ENCODE measurements at places on chromosomes 11 and 22. TPM values are rescaled to one million over a fixed set of nuclear protein-coding genes. Genes with fewer than 3 reads are reported as not detected.

DNA sequence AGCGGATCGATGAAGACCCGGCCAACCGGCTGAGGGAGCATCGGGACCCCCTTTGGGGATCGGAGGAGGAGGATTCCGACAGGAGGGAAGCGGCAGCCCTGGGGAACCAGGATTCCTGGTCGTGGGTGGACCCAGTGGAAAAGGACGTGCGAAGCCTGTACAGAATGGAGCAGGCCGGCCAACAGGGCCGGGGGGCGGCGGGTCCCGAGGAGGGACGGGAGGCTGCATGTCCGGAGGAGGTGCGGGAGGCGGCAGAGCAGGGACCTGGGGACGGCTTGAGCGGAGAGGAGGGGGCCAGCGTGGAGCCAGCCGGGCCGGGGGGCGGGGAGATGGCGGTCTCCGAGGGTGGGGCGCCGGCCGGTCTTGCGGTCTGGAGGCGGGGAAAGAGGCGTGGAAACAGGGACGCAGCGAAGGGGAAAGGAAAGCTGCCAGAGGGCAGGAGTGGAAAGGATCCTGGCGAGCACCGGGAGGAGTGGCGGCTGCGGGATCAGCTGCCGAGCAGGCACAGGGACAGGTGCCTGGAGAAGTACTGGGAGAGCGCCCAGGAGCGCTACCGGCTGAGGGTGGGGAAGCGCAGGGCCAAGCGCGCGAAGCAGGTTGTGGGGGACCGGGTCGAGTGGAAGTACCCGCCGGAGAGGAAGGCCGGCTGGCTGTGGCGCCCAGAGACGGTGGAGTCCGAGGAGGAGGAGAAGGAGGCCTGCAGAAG is at the start of gene ANO5:
TSS of gene ANO5 (plus strand) at position 444 of the 706 bp plus-strand sequence. CDS start 408 bp downstream, outside the sequence.
- DNase-seq = no peak

GRCh38 chr22:46349681-46350080 is 14.2 kb downstream of the TRMU start:
- no peak for DNase-seq

- no peak for DNase-seq
These were observed 78.2 kb upstream of the NARS2 start for GRCh38 chr11:78652843-78653239.

GRCh38 chr11:40328890-40329614 is 1130.4 kb downstream of the LRRC4C start:
- DNase-seq = no peak

- no peak for DNase-seq
These were observed 27.5 kb upstream of the CRYBB3 start for GRCh38 chr22:25172153-25172552.

DNA sequence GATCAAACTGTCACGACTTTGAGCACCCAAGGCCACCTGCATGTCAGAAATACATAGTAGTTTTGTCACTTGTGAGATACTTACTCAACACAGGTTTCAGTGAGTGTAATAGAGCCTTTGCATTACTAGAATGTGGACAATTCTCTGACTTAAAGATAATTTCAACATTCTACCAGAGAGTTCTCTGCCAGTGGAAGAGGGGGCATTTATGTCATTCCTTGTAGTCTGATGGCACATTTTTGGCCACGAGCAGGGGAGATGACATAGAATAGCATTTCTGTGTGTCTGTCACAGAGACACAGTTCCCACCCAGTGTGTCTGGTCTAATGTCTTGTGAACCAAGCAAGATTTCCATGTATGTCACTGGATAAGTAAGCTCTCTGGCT is 112.5 kb downstream of the DBX1 start:
- no peak for DNase-seq

GRCh38 chr11:129856036-129856435 is 39.3 kb downstream of the NFRKB start:
- DNase-seq = no peak

DNA sequence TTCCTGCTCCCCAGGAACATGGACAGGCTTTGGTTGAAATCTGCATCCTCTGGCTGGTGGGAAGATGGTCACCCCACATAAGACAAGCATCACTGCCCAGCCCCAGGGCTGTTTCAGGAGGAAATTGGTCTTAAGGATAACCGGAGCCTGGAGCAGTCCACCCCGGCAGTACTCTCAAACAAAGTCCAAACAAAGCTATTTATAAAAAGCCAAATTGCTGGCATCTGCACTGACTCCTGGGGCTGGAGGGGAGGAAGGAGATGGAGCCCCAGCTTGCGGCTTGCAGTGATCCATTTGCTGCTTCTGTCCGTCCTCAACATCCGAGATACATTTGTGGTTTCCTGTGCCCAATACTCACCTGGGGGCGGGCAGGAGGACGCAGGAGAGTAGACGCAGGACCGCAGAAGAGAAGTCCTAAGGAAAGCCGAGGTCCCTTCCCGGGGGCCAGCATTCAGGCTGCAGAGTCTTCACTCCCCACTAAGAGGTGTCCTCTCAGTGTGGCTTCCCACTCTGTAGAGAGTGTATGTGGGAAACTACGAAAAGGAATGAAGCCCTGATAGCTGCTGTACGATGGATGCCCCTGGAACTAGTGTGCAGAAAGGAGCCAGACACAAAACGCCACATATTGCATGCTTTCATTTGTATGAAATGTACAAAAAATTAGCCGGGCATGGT is 107.3 kb upstream of the FGF3 start:
- no peak for DNase-seq

DNA sequence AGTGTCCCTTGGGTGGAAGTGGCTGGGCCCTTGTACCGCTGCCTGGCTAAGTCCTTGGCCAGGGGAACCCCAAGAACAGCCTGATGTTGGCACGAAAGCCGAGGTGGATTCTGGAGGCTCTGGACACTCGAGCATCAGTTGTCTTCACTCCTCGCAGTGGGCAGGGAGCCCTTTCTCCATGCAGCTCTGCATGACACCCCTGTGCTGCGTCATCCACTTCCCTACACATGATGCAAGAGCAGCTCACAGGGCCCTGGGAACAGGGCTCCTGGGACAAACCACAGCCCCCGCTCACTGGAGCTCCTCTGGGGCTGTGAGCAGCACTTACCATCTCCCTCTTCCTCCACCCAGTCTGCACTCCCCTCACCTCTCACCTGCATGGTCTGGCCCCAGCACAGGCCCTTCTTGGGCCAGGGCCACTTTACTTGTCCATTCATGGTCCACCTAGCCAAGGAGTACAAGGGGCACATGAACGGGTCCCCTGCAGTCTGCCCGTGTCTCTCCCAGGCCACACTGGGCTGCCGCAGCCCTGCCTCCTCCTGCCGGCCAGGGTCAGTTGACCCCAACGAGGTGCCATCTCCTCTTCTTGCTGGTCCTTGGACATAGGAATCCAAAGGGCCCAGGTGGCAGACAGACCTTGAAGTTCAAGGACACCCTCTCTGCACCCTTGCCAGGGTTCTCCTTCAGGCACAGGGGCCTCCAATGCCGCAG is 66.5 kb downstream of the IGF2 start:
- peak; percentile 70 for DNase-seq

GRCh38 chr11:95005642-95006041 is 19.4 kb upstream of the KDM4E start:
- DNase-seq = no peak

DNA sequence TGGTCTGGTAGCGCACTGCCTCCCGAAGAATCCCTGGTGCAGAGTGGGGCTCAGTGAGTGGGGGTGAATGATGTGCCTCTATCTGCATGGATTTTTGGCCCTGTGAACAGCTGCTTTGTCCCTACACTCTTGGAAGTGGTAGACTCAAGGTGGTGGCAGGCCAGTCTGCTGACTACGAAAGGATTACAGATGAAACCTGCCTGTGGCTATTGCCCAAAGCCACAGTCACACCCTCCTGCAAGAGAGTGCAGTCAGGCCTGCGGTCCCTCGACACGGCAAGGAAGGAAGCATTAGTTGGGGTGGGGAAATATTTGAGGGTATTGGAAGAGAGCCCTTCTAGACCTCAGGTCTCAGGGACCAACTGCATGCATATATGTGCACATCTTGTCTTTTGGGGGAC is 63.7 kb downstream of the DSCAML1 start:
- no peak for DNase-seq

DNA sequence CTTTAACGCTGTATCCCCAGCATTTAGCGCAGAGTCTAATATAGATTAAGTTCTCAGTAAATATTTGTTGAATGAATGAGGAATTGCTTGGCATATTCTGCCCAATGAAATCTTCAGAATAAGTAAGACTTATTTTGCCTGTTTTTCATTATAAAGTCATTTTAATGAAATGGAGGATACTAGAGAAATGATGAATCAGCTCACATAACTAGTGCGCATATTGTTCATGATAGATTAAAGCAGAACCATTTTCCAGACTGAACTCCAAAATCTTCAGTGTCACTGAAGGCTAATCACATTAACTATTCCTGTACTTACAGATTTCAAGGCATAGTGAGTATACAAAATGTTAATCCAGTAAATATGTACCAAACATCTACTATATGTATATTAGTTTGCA is 29.6 kb downstream of the ACER3 start:
- DNase-seq = no peak

GRCh38 chr22:43754176-43754575 is 57.9 kb downstream of the EFCAB6 start:
- no peak for DNase-seq

DNA sequence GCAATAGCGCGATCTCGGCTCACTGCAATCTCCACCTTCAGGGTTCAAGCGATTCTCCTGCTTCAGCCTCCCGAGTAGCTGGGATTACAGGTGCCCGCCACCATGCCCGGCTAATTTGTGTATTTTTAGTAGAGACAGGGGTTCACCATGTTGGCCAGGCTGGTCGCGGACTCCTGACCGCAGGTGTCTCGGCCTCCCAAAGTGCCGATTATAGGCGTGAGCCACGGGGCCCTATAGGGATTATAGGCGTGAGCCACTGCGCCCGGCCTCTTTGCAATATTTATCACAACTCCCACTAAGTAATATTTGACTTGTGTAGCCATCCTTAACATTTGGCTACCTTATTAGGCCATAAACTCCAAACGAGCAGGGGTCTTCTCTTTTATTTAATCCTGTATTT is 879 bp upstream of the CUL5 start:
- DNase-seq = no peak

DNA sequence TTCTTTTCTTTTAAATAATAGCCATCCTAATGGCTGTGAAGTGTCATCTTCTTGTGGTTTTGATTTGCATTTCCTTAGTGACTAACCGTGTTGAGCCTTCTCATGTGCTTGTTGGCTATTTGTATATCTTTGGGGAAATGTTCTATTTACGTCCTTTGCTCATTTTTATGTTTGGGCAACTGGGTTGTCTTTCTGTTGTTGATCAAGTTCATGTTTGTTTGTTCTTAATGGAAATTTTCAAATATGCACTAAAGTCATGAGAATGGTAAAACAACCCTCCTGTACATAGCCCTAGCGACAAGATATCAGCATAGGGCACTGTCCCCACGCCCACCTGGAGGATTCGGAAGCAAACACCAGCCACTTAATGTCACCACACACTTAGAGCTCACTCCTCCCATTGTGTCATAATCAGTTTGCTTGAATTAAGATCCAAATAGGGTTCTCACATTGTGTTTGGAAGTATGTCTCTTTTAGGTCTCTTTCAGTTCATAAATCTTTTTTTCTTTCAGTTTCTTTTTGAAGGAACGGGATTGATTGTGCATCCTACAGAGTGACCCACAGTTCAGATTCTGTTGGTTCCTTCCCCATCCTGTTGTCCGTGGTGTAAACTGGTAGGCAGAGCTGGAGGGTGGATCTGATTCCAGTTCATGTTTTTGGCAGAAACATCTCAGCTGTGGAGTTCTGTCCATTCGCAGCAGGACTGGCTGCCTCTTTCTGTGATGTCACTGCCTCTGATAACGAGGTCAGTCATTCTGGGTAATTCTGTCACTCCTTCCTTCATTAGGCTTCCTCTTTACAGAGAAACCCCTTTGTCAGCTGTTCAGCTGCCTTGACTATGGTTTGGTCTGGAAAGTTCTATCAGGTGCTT is 26.4 kb upstream of the ADORA2A start:
- DNase-seq = no peak

DNA sequence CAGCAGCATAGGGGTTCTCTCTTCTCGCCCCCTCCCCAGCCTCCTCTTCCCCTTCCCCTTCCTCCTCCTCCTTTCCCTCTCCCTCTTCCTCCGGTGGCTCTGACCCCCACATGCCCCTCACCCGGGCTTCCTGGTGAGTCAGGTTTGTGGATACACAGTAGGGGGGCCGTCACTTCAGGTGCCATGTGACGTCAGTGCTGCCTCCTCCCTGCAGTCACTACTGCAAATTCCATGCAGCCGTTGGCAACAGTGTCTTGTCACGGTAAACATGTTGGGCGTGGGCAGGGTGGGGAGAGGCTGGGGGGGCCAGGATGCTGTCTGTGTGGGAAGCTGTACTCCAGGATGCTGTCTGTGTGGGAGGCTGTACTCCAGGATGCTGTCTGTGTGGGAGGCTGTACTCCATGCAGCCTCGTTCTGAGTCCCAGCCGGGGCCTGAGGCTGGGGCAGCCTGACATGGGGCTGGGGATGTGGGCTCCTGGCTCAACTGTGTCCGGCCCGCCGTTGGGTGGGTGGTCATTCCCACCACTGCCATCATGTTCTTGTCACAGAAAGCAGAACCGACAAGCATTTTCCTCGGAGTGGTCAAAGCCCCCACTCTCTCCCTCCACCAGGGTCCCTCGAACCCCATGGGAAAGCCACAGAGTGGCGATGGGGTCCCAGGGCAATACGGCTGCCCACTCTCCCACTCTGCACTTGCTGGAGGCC is 2.4 kb upstream of the MUC2 start:
- no peak for DNase-seq

DNA sequence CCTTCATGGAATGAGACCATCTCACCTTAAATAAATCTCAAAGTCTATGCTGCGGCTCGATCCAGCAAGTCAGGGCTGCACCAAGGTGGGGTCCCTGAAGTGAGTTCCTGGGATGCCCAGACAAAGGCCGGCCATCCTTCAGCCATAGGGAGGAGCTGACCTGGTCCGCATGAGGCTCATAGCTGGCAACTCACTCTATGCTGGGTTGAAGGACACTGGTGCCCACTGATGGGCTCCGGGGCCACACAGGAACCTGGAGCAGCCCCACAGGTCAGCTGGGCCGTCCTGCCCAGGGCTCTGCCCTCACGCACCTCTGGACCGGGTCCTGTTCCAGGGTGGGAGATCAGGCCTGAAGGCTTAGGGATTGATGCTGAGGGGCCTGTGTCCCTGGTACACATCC is 1339.3 kb downstream of the TBC1D22A start:
- peak; percentile 37 for DNase-seq

DNA sequence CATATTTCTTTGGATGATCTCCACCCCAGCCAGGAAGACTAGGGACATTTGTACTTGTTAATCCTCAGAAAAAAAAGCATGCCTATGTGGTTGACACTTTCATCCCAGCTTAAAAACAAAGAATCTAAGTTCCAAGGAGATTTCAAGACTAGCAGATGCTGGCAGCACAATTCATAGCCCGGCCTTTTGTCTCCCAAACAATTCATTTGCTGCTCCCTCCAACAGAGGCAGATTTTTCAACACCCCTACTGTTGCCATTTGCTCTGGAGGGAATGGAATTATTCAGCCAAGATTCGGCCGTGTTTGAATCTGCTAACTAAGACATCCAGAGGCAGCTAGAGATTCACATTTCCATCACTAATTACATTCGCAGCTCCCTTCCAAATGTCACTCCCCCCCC is 15.3 kb downstream of the P2RX3 start:
- DNase-seq = no peak

The OR51B5 gene
- total RNA-seq = 1.2 TPM

The C22orf42 gene
- not detected for total RNA-seq

The GLYATL1B gene
- total RNA-seq = not detected

The FGF4 gene
- not detected for total RNA-seq

The DDX25 gene
- not detected for total RNA-seq

The SLC17A6 gene
- not detected for total RNA-seq

The MFNG gene
- 15.2 TPM for total RNA-seq

The GDPD4 gene
- total RNA-seq = not detected

The STIM1 gene
- total RNA-seq = 68.8 TPM

The TREH gene
- total RNA-seq = 0.25 TPM

Data from vagina (tissue), 2 donors.